ENCODE measurements at places on chromosomes 1 and 21. TPM values are rescaled to one million over a fixed set of nuclear protein-coding genes. Genes with fewer than 3 reads are reported as not detected.

DNA sequence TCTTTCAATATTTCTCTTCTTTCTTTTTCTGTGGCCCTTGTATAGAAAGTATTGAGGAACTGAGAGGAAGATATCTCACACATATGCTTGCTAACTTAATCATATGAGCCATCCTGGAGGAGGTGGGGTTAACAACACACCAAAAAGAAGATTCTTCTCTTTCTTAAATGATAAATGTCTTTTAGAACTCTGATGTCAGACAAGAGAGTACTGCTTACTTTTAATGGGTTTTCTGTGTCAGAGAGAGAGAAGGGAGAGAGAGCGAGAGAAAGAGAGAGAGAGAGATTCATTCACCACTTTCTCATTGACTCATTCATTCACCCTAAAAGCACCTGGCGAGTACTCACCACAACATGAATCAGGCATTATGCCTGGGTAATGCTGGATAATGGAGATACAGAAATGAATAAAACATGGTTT lies 250.3 kb upstream of the SGIP1 start:
- H3K4me3 ChIP-seq = no peak overlapping the region
- H3K4me1 ChIP-seq = no peaks in the 10 kb centered on the region
- no peaks in the 10 kb centered on the region for H3K36me3 ChIP-seq
- H3K27me3 ChIP-seq = no peaks in the 10 kb centered on the region
- no peak overlapping the region for H3K27ac ChIP-seq

DNA sequence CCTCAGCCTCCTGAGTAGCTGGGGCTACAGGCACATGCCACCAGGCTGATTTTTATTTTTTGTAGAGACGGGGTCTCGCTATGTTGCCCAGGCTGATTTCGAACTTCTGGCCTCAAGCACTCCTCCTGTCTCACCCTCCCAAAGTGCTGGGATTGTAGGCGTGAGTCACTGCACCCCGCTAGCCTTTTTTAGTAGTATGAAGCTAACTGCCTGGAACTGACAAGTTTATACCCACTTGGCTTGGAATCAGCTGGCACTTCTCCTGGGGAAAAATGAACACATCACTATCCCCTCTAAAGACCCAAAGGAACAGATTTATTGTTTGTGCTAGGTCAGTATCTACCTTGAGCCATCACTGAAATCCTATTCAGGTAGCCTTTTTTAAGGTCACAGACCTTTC lies 19.0 kb downstream of the TMEM63A start:
- no peak overlapping the region for H3K27ac ChIP-seq
- H3K4me3 ChIP-seq = no peak overlapping the region
- peaks cover 29% of the 10 kb centered on the region for H3K36me3 ChIP-seq
- peak; percentile 49 for DNase-seq
- no peaks in the 10 kb centered on the region for H3K27me3 ChIP-seq
- peaks cover 7% of the 10 kb centered on the region for H3K4me1 ChIP-seq

DNA sequence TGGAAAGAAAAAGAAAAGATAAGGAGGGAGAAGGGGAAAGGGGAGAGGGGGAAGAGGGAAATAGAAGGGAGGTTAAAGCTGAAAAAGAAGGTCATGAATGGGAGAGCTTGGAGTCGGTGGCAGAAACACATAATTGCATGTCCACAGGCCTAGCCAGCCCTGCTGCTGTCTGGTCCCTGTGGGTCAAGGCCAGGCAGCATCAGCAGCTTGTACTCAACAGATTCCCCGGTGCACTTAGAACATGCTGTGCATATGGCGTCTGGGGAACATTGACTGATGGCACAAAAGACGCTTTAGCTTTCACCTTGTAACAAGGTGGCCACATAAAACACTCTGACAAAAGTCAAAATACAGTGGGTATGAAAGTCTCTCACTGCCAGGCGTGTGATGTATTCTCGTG lies 25.9 kb downstream of the COG2 start:
- no peak overlapping the region for H3K4me3 ChIP-seq
- no peak overlapping the region for H3K27ac ChIP-seq
- no peaks in the 10 kb centered on the region for H3K4me1 ChIP-seq
- H3K27me3 ChIP-seq = no peaks in the 10 kb centered on the region
- H3K36me3 ChIP-seq = peaks cover 9% of the 10 kb centered on the region
- DNase-seq = no peak

DNA sequence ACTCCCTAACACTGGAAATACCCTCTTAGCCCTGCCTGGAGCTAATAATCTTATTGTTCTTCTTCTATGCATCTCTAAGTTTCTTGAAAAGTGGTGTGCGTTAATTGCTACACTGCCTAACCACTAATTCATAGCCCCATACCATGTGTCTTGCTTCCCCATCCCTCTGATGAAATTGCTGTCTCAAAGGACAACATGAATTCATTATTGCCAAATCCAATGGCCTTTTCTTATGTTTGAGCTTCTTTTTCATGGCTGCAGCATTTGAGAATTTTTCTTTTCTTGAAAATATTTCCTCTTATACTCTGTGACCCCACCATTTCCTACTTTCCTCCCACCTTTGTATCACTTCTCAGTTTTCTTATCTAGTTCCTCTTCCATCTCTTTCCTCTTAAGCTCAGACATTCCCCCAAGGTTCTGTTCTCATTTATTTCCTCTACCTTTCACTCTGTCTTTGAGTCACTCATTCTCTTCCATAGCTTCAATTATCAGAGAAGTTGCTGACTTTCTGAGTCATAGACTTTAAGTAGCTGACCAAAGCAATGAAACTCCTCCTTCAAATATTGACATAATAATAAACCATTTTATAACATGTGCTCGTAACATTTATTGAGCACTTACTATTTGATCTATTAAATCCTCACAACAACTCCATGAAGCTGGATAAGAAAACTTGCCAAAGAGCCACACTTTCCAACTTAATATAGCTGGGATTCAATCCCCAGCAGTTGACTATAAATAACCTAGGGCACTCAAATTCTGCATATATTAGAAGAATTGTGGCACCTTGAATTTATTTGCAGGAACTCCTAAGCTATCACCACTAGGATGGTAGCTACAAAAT lies 35.5 kb upstream of the ATP6V1G3 start:
- no peaks in the 10 kb centered on the region for H3K4me1 ChIP-seq
- H3K27ac ChIP-seq = no peak overlapping the region
- no peak overlapping the region for H3K4me3 ChIP-seq
- peak; percentile 58 for DNase-seq
- H3K27me3 ChIP-seq = no peaks in the 10 kb centered on the region

DNA sequence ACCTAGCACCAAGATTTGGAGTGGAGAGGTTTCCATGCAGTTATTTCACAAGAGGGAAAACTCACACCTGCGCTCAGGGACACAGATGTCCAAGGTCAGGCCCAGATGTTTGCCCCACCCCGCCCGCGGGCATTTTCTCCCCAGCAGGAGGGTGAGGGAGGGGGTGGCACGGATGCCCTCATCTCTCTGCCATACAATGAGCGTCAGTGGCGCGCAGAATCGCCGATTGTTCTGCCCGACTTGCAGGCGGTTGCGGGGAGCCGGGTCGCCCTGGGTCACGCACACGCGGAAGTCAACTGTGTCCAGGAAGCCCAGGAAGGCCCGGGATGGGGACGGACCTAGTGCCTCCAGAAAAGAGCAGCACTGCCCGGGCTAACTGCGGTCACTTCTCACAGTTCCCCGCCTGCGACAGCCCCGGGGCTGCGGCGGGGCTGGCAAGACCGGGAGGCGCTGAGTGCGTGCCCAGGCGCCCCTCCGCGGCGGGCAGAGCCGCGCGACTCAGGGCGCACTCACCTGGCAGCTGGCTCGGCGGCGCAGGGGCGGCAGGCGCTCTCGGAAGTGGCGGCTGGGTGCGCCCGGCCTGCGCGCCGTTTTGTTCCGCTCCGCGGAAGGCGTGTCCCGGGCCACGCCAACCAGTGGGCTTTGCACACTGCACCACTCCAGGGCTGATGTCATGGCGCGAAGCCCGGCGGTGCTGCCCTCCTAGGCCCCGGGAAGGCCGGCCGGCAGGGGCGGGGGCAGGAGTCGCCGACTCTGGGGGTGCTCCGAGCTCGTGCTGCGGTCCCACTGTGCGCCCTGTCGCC lies at the start of gene CSRP1:
CSRP1 (minus strand) TSS at position 567 of the 803 bp plus-strand sequence. CDS start 10,820 bp downstream, outside the sequence.
- no peaks in the 10 kb centered on the region for H3K27me3 ChIP-seq
- peaks cover 4% of the 10 kb centered on the region for H3K36me3 ChIP-seq
- peak; percentile 87 for DNase-seq
- peak within 1 kb of the TSS; percentile 95 for H3K27ac ChIP-seq
- H3K4me1 ChIP-seq = peaks cover 30% of the 10 kb centered on the region

The SYPL2 gene
- total RNA-seq = 0.26 TPM

The CDA gene
- total RNA-seq = not detected

DNA sequence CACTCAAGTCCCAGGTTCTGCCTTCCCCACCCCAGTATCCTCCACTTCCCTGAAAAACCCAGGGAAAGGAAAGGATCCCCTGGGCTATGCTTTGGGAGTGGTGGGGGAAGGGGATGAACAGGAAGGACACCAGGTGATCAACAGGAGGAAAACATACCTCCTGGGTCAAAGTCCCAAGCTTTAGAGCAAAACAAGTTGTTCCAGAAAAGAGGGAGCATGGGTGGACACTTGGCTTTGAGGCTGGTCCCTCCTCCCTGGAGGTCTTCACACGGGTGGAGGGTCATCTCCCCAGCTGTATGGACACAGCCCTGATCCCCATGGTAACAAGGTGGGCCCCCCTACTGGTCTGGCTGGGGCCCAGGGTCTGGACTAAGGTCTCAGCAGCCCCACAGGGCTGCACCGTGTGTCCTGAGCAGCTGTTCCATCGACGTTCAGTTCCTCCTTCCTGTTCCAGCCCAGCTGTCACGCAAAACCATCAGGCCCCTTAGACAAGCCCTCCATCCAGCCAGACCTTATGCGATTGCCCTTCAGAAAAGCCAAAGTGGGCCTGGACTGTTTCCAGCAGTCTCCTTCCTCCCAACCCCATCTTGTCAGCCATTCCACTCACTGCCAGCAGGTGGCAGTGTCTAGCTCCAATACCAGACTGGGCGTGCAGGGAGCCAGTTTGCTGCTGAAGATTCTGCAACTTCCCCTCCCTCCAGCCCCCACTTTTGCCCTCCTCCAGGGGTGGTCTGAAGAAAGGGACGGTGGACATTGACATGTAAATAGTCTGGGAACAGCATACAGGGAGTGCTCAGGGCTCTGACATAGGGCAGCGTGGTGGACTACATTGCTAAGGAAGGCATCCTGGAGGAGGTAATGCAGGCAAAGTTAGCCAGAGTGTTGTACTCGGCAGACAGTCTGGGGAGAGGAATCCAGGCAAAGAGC lies 2.9 kb upstream of the PDZK1IP1 start:
- H3K36me3 ChIP-seq = no peaks in the 10 kb centered on the region
- peak; percentile 60 for DNase-seq
- H3K27me3 ChIP-seq = no peaks in the 10 kb centered on the region
- peaks cover 2% of the 10 kb centered on the region for H3K4me1 ChIP-seq

GRCh38 chr1:111595807-111596206 lies 23.8 kb upstream of the RAP1A start:
- H3K27me3 ChIP-seq = no peaks in the 10 kb centered on the region
- no peak overlapping the region for H3K4me3 ChIP-seq
- H3K36me3 ChIP-seq = no peaks in the 10 kb centered on the region
- peaks cover 11% of the 10 kb centered on the region for H3K4me1 ChIP-seq

- H3K4me1 ChIP-seq = peaks cover 41% of the 10 kb centered on the region
- no peak overlapping the region for H3K4me3 ChIP-seq
- DNase-seq = no peak
- H3K27ac ChIP-seq = no peak overlapping the region
- no peaks in the 10 kb centered on the region for H3K36me3 ChIP-seq
Measured at GRCh38 chr1:25698252-25698651, 81.7 kb downstream of the MAN1C1 start.

The XCL2 gene
- total RNA-seq = not detected

- peaks cover 2% of the 10 kb centered on the region for H3K4me1 ChIP-seq
- no peaks in the 10 kb centered on the region for H3K27me3 ChIP-seq
- no peak for DNase-seq
Measured at GRCh38 chr1:243883551-243883950, 33.5 kb upstream of the AKT3 start.

- H3K4me1 ChIP-seq = no peaks in the 10 kb centered on the region
- H3K36me3 ChIP-seq = no peaks in the 10 kb centered on the region
- peaks cover 12% of the 10 kb centered on the region for H3K27me3 ChIP-seq
- H3K4me3 ChIP-seq = no peak overlapping the region
- H3K27ac ChIP-seq = no peak overlapping the region
- DNase-seq = no peak
Measured at GRCh38 chr1:22279735-22280134, 136.8 kb upstream of the WNT4 start.

DNA sequence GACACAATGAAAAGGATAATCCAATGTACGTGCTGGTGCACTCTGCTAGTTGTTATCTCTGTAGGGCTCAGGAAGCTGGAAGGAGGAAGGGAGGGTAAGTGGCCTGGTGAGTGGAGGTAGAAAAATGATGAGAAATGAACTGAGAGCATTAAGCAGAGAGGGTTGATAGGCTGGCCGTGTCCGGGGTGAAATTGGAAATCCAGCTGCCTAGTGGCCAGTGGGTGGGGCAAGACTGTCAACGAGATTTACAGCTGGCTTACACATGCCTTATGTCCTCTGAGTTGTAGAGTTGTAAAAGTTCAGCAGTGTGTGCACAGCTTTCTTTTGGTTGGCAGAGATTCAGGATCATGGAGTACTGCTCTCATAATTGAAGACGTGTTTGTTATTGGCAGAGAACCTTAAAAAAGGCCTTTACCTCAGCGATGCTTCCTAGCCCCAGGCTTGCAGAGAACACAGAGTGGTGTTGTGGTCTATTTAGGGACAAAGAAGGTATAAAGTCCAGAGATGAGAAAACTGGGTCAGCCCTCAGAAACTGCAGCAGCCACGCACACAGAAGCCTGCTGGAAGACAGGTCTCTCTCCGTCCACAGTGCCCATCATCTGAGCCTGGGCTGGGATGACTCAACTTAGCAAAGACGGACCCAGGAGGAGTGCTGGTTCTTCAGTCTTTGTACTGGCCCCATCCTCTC lies 132.4 kb downstream of the EDEM3 start:
- peak; percentile 69 for DNase-seq
- H3K4me1 ChIP-seq = peaks cover 22% of the 10 kb centered on the region
- H3K36me3 ChIP-seq = no peaks in the 10 kb centered on the region
- H3K27ac ChIP-seq = peak overlapping the region; percentile 62
- H3K4me3 ChIP-seq = no peak overlapping the region
- no peaks in the 10 kb centered on the region for H3K27me3 ChIP-seq

- H3K4me1 ChIP-seq = peaks cover 18% of the 10 kb centered on the region
- no peaks in the 10 kb centered on the region for H3K36me3 ChIP-seq
- peak; percentile 62 for DNase-seq
- no peak overlapping the region for H3K27ac ChIP-seq
Measured at GRCh38 chr1:25804244-25804963, 4.4 kb downstream of the SELENON start.

- H3K36me3 ChIP-seq = no peaks in the 10 kb centered on the region
- DNase-seq = no peak
- H3K4me1 ChIP-seq = no peaks in the 10 kb centered on the region
- H3K4me3 ChIP-seq = no peak overlapping the region
- H3K27me3 ChIP-seq = peaks cover 27% of the 10 kb centered on the region
Measured at GRCh38 chr1:2023187-2023586, 4.0 kb downstream of the GABRD start.

DNA sequence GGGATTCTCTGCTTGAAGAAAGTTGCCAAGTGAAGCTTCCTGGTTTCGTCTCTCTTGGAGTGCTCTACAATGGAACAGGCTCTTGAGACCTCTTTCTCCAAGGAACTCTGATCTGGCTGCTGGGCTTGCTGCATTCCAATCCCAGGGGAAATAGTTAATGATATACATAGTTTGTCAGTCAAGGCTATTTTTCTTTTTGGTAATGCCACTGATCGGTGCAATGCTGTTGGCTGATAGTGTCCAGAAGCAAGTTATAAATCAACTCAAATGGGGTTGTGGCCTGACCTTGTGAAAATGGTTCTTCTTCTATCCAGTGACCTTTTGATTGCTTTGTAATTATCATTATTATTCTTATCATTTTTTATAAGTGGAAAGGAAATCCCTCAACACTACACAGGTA lies 48.4 kb upstream of the TNFSF18 start:
- H3K27me3 ChIP-seq = no peaks in the 10 kb centered on the region
- DNase-seq = no peak
- H3K4me1 ChIP-seq = peaks cover 3% of the 10 kb centered on the region
- no peaks in the 10 kb centered on the region for H3K36me3 ChIP-seq
